ENCODE measurements at places on chromosomes 6 and 20.

- DNase-seq: no peak
Measured at GRCh38 chr6:12422848-12423247, 132.7 kb downstream of the EDN1 start.

DNA sequence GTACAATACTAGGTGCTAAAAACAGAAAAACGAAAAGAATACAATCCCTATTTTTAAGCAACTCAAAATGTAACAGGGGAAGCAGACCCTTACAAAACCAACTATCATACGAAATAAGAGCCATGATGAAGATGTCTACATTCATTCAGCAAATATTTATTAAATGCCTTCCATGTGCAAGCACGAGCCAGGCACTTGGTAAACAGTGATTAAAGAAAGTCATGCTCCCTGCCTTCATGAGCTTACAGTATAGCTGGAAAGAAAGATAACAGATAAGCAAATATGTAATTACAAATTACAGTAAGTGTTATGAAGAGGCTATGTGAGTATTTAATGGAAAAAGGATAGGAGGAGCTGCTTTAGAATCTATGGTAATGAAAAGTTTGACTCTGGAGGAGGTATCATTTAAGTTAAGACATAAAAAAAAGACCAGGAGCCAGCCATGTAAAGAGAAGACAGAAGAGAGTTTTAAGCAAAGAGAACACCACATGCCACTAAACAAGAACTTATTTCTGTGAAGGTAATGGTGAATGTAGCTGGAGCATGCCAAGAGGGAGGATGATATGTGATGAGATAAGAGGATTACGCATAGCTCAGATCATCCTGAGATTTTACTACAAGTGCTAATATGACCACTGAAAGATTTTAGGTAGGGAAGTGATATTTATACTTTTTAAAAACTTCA is 19.3 kb upstream of the COX7A2 start:
- no peak for DNase-seq

GRCh38 chr6:167892835-167893815 is 66.4 kb downstream of the AFDN start:
- DNase-seq: no peak

GRCh38 chr20:36342331-36343120 is 36.4 kb downstream of the DLGAP4 start:
- no peak for DNase-seq

DNA sequence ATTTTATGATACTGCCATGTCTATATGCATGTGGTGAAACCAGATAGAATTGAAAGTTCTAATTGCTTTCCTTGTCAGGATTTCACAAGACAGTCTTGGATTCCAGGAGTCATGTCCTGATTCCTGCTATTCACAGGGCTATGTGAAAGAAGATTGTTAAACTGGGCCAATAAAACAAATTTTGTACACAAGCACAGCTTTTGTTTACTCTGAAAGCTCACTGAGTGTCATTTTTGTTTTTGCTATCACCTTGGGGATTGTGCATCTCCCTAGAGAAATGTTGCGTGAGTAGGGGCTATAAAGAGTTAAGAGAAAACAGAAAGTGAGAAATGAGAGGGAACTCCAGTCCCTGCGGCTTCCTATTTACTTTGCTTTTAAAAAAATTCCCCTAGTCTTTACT is 627.5 kb downstream of the PKHD1 start:
- DNase-seq: no peak
